Naive thymus-derived CD8-positive, alpha-beta T cell (primary cell): ENCODE measurements at places on chromosomes 1 and 21.

DNA sequence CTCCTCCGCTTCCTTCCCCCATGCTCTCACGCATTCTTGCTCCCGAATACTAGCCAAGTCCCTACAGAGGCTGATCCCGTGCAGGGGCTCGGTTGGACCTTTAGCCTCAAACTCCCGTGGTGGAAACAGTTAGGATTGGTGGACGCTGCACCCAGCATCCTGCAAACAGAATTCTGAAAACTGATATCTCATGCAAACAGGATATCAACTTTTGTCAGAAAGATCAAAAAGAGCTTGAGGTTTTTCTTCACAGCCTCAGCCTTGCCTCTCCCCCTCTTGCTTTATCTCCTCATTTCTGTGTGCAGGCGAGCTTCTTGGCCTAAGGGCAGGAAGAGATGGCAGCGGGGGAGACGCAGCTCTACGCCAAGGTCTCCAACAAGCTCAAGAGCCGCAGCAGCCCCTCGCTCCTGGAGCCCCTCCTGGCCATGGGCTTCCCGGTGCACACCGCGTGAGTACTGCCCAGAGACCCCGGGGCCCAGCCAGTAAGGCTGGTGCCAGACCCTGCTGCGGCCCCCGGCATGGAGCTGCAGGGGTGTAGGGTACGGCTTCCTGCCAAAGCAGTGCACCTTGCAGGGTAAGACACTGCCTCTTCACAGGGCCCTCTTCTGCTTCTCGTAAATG is at the start of gene UBASH3A:
Gene UBASH3A, plus strand, starts transcription at position 292 of the 621 bp plus-strand sequence. Its CDS starts 44 bp downstream, at position 336.
- peak within 1 kb of the TSS; percentile 90 for H3K4me3 ChIP-seq
- DNase-seq: peak; percentile 54
- H3K4me1 ChIP-seq: peaks cover 67% of the 10 kb centered on the region
- peak within 1 kb of the TSS; percentile 99 for H3K27ac ChIP-seq
- peaks cover 21% of the 10 kb centered on the region for H3K36me3 ChIP-seq

GRCh38 chr1:30324251-30325084 is 398.9 kb downstream of the MATN1 start:
- no peaks in the 10 kb centered on the region for H3K4me1 ChIP-seq
- H3K27ac ChIP-seq: no peak overlapping the region
- no peak for DNase-seq
- no peaks in the 10 kb centered on the region for H3K36me3 ChIP-seq
- no peak overlapping the region for H3K4me3 ChIP-seq

GRCh38 chr1:201530741-201531531 is 8.0 kb upstream of the NAV1 start:
- H3K4me3 ChIP-seq: no peak overlapping the region
- H3K4me1 ChIP-seq: peaks cover 6% of the 10 kb centered on the region
- peaks cover 14% of the 10 kb centered on the region for H3K27me3 ChIP-seq
- H3K27ac ChIP-seq: no peak overlapping the region
- peaks cover 57% of the 10 kb centered on the region for H3K36me3 ChIP-seq

DNA sequence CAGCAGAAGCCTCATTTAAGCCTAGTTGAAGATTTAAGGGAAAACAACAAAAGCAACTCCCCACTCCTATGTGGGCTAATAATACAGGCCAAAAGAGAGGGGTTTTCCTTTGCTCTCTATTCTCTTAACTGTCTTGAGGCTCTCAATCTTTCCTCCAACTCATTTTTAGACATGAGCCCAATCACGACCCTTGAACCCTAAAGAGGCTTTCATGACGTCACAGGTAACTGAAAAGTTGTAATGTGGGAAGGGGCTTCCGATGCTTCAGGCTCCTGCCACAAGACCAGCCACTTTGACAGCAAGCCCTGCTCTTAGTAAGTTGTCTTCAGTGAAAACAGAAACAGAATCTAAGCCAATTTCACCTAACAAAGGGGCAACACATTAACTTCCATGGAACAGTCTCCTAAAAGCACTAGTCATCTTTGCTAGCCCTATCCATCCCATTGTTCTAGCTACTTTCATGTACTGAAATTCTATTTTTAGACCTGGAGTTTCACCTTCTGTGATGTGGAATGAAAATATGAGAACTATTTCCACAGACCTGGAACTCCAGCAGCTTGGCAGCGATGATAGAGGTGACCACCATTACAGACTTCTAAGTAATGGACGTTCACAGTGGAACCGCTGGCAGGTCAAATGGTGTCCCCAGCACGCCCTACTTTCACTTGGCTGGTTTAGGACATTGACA is 36.3 kb downstream of the GPR161 start:
- H3K4me1 ChIP-seq: no peaks in the 10 kb centered on the region
- H3K4me3 ChIP-seq: no peak overlapping the region
- no peak for DNase-seq
- H3K27me3 ChIP-seq: peaks cover 5% of the 10 kb centered on the region
- H3K27ac ChIP-seq: no peak overlapping the region

GRCh38 chr1:235945775-235946570 is 79.3 kb upstream of the LYST start:
- DNase-seq: no peak
- H3K27ac ChIP-seq: no peak overlapping the region
- H3K36me3 ChIP-seq: no peaks in the 10 kb centered on the region
- peaks cover 65% of the 10 kb centered on the region for H3K4me1 ChIP-seq

DNA sequence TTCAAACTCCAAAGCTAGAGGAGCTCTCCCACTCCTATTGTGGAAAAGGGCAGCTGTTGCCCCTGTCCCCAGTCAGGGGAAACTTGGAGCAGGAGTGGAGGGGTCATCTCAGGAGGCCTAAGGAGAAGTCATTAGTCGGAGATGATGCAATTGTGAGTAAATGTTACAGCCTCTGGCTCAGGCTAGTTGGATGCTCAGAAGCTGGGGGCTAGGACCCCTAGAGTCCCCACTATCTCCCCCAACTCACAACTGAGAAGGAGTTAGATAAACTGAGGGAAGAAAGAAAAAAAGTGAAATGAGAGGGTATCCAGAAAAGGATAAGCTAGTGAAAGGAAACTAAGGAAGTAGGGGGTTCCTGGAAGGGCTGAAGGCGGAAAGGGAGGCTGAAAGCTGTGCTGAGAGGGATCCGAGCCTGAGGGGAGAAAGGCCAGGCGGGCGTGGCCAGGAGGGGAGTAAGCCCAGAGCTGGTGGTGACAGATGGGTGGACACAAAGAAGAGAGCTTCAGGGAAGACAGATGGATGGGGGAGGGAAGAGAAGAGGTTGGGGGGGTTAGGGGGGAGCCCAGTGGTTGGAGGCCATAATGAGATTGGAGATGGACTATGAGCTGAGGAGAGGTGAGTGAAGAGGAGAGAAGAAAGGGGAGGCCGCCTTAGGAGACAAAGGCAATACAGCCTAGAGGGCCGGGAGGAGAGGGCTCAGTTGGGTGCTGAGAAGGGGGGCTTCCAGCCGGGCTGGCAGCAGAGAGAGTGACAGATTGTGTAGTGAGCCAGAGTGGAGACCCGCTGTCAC is 4.5 kb upstream of the NHLH1 start:
- H3K27ac ChIP-seq: peak overlapping the region; percentile 65
- H3K36me3 ChIP-seq: no peaks in the 10 kb centered on the region

GRCh38 chr1:68173936-68174737 is 58.2 kb downstream of the WLS start:
- no peaks in the 10 kb centered on the region for H3K4me1 ChIP-seq
- H3K27ac ChIP-seq: no peak overlapping the region
- no peaks in the 10 kb centered on the region for H3K36me3 ChIP-seq
- H3K4me3 ChIP-seq: no peak overlapping the region
- no peak for DNase-seq
